ENCODE measurements at places on chromosomes 2 and 18.

- DNase-seq: no peak
Measured at GRCh38 chr18:54279477-54280219, 10.3 kb downstream of the POLI start.

DNA sequence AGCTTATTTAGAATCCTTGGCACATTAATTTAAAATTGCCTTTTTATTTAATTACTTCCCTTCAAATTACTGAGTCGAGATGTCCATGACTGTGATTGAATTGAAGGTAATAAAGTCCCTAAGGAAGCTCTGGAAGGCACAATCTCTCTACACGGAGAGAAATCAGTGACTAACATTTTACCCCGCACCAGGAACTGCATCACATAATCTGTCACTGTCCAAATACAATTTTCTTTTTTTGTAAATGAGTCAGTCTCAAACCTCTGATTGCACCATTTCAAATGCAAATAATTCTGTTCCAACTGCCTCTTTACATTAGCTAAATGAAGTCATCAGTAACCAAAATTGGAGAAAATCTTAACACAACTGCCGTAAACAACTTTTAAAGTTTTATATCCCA, 311.9 kb downstream of the CCDC178 start:
- DNase-seq: no peak

GRCh38 chr2:9152975-9153642, 53.5 kb upstream of the ASAP2 start:
- DNase-seq: no peak

DNA sequence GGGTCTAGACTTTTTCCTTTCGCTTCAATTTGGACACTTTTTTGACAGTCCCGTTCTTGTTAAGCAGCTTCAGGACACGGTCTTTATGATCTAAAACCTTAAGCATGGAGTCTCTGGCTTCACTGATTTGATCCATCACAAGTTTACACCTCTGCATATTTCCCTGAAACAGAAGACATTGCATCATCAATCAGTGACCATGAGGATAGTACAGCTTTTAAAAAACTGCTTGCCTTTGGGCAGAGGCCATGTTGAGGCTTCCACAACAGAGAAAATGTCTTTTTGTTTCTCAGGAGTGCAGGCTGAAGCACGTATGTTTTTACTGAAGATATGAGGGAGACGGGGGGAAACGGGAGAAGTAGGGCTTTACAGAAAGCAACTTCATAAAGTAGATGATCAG, 56.2 kb upstream of the AMMECR1L start:
- DNase-seq: no peak

DNA sequence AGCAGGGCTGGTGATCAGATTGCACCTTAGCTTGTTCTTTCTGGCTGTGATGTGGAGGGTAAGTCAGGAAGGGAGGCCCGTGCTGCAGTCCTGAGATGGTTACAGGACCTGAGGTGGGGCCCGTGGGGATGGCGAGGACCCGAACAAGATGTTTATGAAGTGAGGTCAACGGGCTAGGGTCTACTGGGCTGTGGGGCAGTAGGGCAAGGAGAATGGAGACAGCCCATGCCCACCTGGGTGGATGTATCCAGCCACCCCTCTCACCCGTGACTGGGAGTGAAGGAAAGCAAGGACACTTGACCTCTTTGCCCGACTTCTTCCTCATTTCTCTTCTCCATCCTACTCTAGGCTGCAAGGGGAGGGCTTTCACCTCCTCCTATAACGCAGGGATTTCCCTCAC, 18.0 kb downstream of the PTMA start:
- no peak for DNase-seq

GRCh38 chr18:79794846-79795245, 2.9 kb upstream of the KCNG2 start:
- no peak for DNase-seq

DNA sequence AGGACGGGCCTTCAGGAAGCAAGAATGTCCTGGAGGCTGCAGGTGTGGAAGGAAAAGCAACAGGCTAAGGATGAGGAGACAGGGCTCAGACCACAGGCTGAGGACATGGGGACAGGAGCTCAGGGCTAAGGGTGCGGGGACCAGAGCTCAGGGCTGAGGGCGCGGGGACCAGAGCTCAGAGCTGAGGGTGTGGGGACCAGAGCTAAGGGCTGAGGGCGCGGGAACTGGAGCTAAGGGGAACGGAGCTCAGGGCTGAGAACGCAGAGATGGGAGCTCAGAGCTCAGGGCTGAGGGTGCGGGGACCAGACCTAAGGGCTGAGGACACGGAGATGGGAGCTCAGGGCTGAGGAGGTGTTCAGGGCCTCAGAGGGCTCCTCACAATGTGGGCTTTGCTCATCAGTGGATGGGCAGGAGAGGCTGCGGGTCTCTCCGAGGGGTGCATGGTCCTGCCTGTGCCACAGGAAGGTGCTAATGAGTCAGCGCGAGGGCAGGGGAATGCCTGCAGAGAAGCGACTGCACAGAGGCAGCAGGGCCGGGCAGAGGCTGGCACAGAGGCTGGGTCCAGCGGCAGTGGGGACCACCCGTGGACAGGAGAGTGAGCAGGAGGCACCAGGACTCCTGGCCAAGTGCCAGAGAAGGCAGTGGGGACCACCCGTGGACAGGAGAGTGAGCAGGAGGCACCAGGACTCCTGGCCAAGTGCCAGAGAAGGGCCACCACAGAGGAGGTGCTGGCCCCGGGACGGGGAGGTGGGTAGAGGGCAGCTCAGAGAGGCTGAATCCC, 271.7 kb downstream of the TWIST2 start:
- no peak for DNase-seq

DNA sequence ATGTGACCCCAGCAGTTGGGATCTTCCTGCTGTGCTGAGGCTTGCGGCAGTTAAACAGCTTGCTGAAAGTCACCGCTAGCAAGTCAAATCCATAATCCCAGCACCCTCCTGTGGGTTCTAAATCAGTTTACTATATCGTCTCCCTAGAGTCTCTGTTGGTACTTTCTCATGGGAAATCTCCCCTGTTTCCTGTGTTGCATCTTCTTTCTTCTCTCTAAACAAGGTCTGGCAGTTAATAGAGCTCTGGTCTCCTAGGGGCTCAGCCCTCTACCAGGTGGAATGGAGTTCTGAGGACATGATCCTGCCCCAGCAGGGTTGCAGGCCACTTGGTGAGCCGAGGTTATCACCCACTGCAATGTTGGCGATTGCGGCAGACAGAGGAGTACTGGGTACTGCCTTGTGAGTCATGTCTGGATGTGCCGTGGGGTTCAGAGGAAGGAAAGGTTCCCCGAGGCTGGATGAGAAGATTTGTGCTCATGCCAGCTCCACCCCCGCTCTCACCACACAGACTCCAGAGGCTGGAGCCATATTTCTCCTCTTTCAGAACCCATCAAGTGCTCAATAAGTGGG, 59.4 kb upstream of the SIX2 start:
- DNase-seq: no peak

DNA sequence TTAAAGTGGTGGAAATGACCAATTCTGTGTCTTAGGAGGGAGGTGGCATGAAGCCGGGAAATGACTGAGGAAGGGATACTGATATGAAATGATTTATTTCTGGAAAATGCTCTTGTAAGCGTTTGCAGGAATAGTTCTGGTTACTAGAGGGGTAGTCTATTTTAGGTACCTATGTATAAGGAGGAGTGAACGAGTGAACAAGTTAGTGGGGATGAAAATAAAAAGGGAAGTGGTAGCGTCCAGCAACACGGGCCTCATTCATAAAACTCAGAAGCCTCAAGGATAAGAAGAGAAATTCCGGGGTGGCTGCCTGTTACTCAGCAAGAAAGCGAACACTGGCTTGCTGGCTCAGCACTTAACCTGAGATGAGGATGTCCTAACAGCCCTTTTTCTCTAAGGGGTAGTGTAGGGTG, 303.3 kb downstream of the NCKAP5 start:
- DNase-seq: no peak

- no peak for DNase-seq
Measured at GRCh38 chr2:69055688-69056470, 42.9 kb downstream of the ANTXR1 start.

DNA sequence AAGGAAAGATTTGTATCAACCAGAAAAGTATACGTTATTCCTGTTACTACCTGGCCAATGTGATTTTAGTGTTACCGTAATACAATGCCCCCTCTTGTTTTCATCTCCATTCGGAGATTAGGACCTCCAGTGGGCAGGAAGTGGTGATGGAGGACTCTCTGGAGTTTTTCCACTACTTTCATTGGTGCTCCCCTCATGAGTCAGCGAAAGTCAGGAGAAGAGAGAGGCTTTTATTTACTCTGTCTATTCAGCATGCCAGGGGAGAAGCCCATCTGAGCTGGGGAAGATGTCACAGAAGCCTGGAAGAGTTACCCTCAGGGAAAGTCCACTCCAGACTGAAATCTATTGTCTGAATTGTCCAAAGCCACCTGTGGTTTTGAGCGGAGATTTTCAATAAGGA, 88.2 kb upstream of the THUMPD2 start:
- no peak for DNase-seq

DNA sequence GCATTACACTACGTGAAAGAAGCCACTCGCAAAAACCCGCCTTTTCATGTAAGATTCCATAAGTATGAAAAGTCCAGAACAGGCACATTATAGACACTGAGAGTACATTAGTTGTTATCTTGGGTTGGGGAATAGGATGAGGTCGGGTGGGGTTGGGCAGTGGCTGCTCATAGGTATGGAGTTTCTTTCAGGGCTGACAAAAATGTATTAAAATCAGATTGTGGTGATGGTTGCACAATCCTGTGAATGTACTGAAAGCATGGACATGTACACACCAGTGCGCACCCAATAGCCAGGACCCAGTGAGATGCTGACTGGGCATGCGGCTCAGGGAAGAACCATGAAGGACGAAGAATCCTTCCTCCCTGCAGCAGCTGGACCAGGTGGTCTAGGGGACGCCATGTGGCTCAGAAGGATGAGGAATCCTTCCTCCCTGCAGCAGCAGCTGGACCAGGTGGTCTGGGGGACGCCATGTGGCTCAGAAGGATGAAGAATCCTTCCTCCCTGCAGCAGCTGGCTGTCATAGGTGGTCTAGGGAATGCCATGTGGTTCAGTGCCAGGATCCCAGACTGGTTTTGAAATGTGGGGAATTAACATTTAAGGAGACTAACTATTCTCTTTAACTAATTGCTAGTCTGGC, 50.1 kb downstream of the MBP start:
- DNase-seq: no peak

- no peak for DNase-seq
Measured at GRCh38 chr2:82124629-82125028, 1820.1 kb upstream of the LRRTM1 start.

DNA sequence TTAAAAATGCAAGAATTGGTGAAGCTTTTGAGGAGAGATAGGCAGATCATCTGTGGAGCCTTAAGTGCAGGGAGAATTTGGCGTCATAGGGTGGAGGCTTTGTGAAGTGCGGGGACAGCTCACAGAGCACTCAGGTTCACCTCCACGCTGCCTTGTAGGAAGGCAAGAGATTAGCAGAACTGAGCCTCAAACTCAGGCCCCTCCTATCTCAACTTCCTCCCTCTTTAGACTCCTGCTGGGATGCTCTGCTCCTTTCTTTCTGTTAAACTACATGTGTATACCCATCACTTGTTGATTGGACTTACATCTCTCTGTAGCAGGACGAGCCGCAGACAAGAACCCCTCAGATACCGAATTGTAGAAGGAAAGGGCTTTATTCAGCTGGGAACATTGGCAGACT, 422.2 kb downstream of the SETBP1 start:
- no peak for DNase-seq

- peak; percentile 53 for DNase-seq
Measured at GRCh38 chr2:39696101-39696553, 30.4 kb downstream of the TMEM178A start.

DNA sequence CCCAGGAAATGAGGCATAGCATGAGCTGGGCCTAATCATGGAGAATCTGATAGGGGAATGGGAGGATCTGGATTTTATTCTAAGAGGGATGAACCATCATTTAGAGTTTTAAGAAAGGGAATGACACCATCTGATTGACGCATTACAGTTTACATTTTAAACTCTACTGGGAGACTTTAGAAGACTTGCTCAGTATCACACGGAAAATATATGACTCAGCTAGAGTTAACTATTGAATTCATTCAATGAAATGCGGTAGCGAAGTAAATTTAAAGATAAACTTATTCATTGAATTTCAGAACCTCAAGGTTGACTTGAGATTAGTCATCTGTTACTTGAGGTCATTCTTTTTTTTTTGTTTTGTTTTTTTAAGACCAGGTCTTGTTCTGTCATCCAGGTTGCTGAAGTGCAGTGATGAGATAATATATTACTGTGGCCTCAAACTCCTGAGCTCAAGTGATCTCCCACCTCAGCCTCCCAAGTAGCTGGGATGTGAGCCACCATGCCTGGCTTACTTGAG, 25.0 kb downstream of the MC4R start:
- DNase-seq: no peak

DNA sequence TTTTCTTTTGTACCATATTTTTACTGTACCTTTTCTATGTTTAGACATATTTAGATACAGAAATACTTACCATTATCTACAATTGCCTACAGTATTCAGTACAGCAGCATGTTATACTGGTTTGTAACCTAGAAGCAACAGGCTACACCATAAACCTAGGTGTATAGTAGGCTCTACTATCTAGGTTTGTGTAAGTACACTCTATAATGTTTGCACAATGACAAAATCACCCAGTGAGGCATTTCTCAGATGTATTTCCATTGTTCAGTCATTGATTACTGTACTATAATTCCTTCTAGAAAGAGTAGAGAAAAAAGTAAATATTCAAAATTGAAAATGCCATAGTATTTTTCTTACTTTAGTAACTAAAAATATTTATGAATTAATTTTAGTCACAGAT, 490.1 kb upstream of the REG3G start:
- DNase-seq: no peak

GRCh38 chr2:174881678-174882077, 117.4 kb upstream of the CHRNA1 start:
- DNase-seq: no peak

DNA sequence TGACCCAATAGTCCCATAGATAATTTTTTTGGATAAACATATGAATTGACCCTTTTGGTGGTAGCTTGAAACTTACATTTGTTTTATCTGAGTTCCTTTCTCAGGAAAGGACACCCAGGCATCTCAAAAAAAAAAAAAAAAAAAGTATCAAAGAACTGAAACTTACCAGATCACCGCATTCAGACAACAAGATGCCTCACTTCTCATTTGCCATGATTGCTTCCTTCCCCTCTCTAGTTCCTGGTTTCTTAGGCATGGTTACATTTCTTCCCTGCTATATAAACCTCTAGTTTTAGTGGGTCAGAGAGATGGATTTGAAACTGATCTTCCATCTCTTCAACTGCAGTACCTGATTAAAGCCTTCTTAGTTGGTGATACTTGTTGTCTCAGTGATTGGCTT, 240.1 kb downstream of the ACKR3 start:
- DNase-seq: no peak

GRCh38 chr18:21727702-21728101, 12.9 kb upstream of the MIB1 start:
- DNase-seq: no peak

GRCh38 chr2:60984720-60985119, 32.8 kb upstream of the PEX13 start:
- DNase-seq: no peak

DNA sequence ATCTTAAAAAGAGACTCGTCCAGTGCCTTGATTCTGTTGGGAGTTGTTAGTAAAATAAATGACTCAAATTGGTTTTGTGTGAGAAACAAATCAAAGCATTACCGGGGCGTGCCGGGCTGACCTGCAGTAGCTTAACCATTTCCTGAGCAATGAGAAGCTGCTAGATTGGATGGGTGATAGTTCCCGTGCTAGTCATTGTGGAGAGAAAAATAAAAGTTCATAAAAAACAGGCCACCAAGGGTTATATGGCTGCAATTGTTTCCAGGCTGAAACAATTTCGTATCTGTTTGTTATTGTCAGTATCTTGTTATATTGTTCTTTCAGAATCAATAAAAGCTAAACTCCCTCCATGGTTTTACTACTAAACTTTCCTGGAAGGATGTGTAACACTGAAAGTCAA, 314.4 kb downstream of the MTX2 start:
- DNase-seq: peak; percentile 12
